ENCODE measurements at places on chromosomes 12 and 14.

GRCh38 chr14:85332401-85332800 is 197.5 kb upstream of the FLRT2 start:
- no peak for DNase-seq

DNA sequence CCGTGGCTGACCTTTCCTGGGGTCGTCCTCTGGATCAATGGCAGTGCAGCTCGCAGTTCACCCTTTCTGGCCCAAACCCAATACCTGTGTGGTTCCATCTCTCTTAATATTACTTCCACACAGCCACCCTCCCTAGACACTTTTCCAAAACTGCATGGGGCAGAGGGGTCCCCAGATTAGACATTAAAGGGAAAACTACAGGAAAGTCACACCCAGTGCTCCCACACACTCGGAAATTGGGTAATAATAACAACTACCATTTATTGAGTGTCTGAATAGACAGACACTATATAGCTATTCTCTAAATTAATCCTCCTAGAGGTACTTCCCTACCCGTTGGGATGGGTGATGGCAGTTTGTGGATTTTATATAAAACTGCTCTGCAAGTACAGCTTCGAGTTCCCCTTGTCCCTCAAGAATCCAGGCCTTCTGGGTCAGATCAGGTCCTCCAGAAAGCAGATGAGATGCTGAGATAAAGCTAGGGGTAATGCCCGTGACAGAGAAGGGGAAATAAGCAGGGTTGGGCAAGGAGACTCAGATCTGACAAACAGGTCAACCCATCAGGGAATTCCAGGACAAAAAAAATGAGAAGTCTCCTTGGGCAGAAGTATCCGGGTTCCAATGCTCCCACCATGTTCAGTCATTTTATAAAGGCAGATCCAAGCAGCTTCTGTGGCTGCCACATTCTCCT is 795 bp upstream of the PXN start:
- no peak for DNase-seq

GRCh38 chr14:24335461-24336171 is 745 bp upstream of the ADCY4 start:
- no peak for DNase-seq

- DNase-seq: peak; percentile 61
Observed at GRCh38 chr12:55927588-55928502, at the start of gene PYM1. TSS of gene PYM1 (minus strand) at chr12:55927894. CDS start at chr12:55927761, 133 bp downstream.

DNA sequence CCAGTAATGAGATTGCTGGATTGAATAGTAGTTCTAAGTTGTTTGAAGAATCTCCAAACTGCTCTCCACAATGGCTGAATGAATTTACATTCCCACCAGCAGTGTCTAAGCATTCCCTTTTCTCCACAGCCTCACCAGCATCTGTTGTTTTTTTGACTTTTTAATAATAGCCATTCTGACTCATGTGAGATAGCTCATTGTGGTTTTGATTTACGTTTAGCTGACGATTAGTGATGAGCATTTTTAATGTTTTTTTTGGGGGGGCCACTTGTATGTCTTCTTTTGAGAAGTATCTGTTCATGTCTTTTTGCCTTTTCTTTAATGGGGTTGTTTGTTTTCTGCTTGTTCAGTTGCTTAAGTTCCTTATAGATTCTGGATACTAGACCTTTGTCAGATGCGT is 8.1 kb upstream of the SLC15A5 start:
- no peak for DNase-seq

GRCh38 chr12:95335948-95336347 is 118.3 kb downstream of the VEZT start:
- DNase-seq: no peak

DNA sequence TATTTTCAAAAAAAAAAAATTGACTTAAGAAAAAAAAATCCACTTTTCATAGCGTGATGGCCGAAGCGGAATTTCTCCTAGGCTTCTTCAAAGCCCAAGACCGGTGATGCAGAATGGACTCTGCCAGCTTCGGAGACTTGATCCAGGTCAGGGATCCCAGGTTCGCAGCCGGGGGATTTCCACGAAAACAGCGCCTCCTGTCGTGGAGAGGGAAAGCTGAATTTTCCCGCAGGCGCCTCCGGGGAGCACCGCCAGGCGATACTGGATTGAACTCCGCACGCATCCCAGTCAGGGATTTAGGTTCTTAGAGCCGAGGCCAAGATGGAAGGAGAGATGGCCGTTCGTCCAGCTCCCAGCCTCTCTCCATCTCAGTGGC is 2.1 kb downstream of the TTC6 start:
- DNase-seq: no peak

DNA sequence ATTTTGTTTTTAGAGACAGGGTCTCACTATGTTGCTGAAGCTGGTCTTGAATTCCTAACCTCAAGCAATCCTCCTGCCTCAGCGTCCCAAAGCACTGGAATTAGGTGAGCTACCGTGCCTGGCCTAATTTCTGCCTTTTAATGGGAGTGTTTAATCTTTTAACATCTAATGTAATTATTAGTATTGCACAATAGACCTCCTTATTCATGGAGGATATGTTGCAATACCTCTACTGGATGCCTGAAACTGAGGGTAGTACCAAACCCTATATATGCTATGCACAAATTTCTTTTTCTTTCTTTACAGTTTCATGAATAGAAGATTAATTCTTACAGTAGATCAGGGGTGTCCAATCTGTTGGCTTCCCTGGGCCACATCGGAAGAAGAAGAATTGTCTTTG is 47.8 kb downstream of the MYRFL start:
- no peak for DNase-seq

- no peak for DNase-seq
Observed at GRCh38 chr12:41073633-41074472, 114.3 kb upstream of the PDZRN4 start.

DNA sequence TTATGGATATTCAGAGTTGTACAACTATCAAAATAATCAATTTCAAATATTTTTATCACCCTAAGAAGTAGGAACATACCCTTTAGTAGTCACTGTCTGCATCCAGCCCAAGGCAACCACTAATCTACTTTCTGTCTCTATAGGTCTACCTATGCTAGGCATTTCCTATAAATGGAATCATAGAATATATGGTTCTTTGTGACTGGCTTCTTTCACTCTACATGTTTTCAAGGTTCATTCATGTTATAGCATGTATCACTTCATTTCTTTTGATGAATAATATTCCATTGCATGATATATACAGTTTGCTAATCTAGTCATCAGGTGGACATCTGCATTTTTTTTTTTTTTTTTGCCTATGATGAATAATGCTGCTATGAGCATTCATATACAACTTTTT is 112.4 kb downstream of the PPP1R12A start:
- no peak for DNase-seq

GRCh38 chr12:130463275-130463658 is 125.6 kb downstream of the PIWIL1 start:
- no peak for DNase-seq

DNA sequence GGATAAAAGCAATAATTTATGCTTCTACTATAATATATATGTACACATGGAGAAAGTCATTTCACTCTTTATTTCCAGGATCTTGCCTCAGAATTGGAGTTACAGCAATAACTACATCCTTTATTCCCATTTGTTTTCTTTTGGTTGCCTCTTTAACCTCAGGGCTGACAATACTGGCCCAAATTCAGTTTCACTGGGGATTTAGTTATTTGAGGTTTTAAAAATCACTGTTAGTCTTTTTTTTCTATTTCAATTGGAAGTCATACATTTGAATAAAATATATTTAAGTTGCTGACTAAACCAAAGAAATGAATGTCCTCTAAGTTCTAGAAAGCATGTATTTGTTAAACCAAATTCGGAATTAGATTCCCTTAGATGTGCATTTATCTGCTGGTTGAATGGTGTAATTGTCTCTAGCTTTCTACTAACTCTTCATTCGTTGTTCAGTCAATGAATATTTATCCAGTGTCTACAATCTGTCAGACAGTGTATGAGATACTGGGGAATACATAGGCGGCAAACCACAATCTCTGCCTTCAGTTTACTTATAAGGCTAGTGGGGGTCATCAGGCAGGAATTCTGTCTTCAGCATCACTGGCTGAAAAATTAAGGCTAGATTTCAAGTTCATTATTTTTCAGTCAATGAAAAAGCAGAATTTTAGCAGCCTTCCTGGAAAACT is 190.8 kb upstream of the ARHGAP5 start:
- DNase-seq: no peak

DNA sequence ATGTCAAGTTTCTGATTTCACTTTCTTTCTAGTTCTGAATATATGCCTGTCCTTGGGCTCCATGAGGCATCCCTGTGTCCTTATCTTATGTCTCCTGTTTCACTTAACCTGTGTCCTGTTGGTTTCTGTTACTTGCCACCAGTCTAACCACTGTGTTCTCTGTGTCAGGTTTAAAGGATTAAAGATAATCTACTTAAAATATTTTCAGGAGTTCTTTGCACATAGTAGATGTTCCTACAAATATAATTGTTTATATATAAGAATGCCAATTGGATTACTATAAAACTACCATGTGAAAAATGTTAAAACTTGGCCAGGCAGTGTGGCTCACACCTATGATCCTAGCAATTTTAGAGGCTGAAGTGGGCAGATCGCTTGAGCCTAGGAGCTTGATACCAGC is 406.4 kb downstream of the CCER1 start:
- DNase-seq: no peak

DNA sequence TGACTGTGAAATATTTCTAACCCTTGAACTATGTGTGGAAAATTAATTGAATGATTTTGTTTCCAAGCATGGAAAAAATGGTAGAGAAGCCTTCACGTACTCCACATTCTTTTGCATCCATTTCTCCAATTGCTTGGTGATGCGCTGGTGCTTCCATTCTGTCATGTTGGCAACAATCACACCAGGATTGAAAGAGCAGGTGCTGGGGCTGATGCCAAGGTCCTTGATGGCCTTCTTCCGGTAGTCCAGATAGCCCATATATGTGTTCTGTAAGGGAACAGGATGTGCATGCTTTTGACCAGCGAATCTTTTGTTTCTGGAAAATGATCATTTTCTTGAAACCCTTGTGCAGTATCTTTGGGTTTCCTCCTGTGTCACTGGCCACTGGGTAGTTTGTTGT is 28.6 kb downstream of the TDG start:
- DNase-seq: no peak

GRCh38 chr12:62469704-62470103 is 3.1 kb downstream of the MON2 start:
- no peak for DNase-seq

DNA sequence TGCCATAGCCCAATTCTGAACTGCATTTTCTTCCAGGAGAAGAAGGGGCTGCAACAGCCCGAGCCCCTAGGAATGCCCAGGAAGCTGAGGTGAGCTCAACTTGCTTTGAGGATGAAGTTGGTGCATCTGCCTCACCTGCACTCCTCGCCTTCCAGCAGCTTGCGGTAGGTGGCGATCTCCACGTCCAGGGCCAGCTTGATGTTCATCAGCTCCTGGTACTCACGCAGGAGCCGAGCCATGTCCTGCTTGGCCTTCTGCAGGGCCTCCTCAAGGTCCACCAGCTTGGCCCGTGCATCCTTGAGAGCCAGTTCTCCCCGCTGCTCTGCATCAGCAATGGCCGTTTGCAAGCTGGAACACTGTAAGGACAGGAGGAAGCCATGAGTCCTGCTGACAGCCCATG is 6.0 kb downstream of the KRT75 start:
- DNase-seq: no peak

- DNase-seq: no peak
Observed at GRCh38 chr12:108696111-108696995, 35.0 kb downstream of the CORO1C start.

- DNase-seq: no peak
Observed at GRCh38 chr12:78888568-78888967, 24.0 kb downstream of the SYT1 start.

DNA sequence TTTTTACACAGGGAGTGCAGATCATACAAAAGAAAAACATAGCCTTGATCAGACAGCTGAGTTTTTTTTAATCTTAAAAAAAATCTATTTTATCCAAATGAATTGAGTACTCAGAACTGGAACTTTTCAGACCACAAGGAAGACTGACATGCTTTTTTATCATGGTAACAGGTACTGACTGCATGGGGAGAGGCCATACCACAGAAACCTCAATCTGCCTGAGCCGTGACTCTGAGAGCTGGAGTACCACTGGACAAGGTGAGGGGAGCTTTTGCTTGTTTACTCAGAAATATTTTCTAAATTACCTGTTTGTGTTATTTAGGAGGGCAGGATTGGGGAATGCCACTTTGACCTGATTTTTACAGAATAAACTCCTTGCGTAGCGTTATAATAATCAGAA is 143.9 kb downstream of the ALX1 start:
- no peak for DNase-seq

GRCh38 chr14:73760598-73761586 is 46.7 kb upstream of the PNMA1 start:
- no peak for DNase-seq

- DNase-seq: no peak
Observed at GRCh38 chr12:93381161-93381975, 3.6 kb downstream of the NUDT4 start.

DNA sequence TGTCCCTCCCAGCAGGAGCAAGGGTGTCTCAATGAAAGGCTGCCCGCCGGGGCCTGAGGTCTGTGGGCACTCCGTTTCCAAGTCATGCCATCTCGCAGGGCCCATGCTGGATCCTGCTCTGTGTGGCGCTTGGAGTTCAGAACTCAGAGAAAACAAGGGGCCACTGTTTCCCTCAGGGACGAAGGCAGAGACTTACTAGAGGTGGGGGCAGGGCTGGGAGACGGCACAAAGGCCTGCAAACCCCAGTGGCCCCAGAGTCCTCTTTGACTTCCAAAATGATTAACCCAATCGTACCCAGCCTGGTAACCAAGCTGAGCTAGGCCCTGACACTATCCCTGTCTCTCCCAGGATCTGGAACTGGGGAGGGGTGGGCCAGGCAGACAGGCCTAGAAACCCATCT is 95.8 kb downstream of the ITPK1 start:
- DNase-seq: no peak

DNA sequence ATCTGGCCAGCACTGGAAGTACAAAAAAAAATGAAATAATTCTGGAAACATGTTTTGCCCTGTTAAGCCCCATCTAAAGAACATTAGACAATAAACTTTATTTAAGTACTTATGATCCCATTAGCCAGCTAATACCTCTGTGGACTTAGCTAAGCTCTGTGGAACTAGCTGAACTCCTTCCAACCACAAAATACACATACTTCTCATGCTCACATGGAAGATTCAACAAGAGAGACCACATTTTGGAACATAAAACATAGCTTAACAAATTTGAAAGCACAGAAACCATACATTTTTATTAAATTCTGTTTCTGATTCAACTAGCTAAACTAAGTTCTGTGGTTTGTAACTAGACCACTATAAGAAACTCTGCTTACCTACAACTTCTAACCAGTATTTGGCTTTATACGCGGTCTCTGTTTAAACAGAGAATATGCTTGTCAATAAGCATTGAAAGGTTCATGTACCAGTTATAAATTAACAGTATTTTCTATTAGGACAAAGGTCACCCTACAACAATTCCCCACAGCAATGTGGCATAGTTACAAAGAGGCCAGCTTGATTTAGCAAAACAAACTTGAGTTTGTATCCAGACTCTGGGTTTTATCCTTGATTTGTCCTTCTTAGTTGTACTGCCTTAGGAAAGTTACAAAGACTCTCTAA is 300.1 kb downstream of the C12orf50 start:
- DNase-seq: no peak

GRCh38 chr14:52596320-52596719 is 43.7 kb downstream of the GPR137C start:
- DNase-seq: no peak
